ENCODE measurements at places on chromosomes 13 and 19.

GRCh38 chr13:106117035-106117434 is 418.4 kb downstream of the EFNB2 start:
- no peak for DNase-seq

DNA sequence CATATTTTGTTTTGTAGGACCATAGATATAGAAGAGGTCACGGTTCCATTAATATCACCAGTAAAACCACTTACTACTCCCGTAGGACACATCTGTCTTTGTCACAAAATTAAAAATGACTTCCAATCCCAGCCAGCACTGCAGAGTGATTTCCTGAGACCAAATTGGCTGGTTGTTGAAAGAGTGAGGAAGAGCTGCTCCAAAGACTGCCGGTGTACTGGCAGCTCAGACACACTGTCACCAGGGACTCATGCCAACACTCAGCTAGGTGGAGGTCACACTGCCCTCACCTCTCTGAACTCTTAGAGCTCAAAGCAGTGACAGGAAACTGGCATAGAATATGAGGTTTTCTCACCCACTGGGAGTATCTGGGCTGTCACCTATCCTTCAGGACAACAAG is 52.1 kb downstream of the FLT1 start:
- no peak for DNase-seq

DNA sequence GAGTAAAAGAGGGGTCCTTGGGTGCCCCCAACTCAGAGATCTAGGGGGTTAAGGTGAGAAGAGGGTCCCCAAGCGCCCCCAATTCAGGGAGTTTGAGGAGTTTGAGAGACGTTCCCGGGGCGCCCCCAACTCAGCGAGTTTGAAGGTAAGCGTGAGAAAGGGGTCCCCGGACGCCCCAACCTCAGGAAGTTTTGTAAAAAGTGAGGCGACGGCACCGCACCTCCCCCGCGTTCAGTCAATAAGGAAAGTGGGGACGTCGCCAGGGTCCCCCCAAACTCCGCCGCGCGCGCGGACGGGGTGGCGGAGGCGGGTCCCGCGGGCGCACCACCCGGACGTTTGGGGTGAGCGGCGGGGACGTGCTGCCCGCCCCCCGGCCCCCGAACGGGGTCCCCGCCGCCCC is 353 bp downstream of the RFX2 start:
- no peak for DNase-seq

DNA sequence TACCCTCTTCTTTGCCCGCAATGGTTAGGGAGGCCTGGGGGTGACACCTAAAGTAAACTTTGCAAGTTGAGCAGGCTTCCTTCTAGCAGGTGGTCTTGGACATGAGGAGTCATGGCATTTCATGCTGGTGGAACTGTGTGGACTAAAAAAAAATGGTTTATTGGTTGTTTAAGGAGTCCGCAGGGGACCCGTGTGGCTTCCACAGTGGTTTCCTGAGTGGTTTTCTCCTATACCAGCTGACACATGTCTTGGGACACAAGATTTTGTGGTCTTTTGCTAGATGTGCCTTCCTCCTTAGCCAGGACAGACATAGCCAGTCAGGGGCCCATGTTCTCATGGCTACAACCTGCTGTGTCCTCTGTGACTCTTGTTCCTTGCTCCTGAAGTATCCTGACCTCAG is 1.5 kb downstream of the ZNF543 start:
- DNase-seq, result no peak

DNA sequence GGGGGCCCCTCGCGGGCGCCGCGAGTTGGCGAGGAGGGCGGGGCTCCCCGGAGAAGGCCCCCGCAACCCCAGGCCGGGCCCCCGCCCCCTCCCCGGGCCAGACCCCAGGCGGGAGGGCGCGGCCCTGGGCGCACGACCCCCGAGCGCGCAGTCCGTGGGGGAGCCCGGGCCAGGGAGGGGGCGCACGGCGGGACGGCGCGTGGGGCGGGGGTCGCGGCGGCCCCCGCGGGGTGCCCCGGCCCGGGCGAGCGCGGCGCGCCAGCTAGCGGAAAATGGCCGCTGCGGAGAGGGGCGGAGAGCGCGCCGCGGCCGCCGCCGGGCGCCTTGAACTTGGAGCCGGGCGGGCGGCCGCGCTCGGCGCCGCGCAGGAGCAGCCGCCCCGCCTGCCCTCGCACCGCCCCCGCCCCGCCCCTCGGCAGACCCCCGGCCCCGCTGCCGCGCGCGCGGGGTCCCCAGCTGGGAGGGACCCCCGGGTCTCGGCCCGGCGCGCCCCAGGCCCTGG is 6.4 kb upstream of the NFIC start:
- DNase-seq, result peak; percentile 32

DNA sequence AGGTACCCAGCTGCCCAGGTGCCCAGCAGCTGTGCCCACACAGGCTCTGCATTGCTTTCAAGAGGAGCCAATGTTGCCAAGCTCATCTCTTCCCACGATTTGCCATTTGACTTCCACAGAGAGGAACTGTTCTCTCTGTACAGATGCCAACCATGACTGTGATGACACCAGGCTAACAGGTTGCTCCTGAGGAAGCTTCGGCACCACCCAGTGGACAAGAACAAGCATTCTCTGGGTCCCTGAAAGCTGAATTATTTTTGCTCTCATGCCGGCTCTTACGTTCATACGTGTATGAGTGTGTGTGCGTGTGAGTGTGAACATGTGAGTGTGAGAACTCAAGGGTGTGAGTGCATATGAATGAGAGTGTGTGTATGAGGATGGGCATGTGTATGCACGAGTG is 535.2 kb downstream of the LIG4 start:
- no peak for DNase-seq

DNA sequence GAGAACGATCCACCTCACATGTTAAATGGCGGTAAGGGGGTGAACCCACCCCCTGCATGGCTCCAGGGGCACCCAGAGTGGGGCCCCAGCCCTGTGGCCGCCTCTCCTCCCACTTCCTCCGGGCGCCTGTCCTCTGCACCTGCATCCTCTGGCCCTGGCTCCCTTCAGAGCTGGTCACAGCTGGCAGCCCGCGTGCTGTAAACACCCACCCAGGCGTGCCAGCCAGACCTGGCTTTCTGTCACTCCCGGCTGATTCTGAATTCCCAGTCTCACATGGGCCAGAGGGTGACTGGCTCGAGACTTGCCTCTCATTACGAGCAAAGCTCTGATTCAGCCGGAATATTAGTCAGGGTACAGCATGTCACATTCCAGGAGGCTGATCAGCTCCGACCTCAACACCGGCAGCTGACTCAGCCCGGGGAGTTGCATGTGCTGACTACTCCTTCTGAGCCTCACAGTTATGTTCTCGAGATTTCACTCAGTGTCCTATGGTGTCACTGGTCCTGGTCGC is 75.1 kb downstream of the GNG7 start:
- no peak for DNase-seq

- no peak for DNase-seq
Measured at GRCh38 chr13:59447846-59448620, 715.7 kb downstream of the DIAPH3 start.

GRCh38 chr19:47512183-47512947 is 2.5 kb downstream of the NAPA start:
- no peak for DNase-seq

GRCh38 chr19:19866611-19867248 is 1.0 kb downstream of the ZNF253 start:
- DNase-seq, result peak; percentile 64

DNA sequence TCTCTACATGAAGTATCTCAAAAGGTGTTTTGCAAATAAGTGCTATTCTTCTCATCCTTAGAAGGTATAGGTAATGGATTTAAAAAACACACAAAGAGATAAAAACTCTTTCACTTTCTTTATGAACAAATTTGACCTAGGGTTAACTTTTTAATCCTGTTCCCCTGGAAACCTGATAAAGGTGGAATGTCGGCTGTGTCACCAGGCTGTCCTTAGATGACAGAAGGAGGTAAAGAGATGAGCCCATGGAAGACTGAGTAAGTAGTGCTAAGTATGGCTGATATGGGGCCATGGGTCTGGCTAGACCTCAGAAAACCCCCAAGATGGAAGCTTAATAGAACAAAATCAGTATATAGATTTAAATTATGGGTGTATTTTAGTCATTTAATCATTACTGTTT is 153.8 kb upstream of the LSM14A start:
- DNase-seq, result no peak

GRCh38 chr19:5144545-5145179 is 175.7 kb downstream of the KDM4B start:
- no peak for DNase-seq

- DNase-seq, result no peak
Measured at GRCh38 chr13:75153386-75153785, 328.6 kb downstream of the TBC1D4 start.

- DNase-seq, result peak; percentile 67
Measured at GRCh38 chr19:39031368-39032062, 834 bp downstream of the FBXO27 start.

DNA sequence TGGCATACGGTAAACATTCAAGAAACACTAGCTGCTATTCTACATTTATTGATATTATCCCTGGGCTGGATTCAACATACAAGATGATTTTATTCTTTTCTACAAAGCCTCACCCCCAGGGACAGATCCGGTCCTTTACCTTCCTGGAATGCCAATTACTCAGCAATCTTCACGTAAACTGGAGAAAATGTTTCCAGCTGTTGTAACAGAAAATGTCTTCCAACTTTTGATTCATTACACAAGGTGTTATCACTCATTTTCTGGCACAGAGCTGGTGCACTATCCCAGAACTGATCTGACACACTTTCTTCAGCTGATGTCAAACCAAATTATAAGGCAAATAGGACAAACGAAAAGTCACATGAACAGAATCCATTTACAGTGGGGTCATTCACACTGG is 33.1 kb downstream of the DCLK1 start:
- DNase-seq, result no peak

DNA sequence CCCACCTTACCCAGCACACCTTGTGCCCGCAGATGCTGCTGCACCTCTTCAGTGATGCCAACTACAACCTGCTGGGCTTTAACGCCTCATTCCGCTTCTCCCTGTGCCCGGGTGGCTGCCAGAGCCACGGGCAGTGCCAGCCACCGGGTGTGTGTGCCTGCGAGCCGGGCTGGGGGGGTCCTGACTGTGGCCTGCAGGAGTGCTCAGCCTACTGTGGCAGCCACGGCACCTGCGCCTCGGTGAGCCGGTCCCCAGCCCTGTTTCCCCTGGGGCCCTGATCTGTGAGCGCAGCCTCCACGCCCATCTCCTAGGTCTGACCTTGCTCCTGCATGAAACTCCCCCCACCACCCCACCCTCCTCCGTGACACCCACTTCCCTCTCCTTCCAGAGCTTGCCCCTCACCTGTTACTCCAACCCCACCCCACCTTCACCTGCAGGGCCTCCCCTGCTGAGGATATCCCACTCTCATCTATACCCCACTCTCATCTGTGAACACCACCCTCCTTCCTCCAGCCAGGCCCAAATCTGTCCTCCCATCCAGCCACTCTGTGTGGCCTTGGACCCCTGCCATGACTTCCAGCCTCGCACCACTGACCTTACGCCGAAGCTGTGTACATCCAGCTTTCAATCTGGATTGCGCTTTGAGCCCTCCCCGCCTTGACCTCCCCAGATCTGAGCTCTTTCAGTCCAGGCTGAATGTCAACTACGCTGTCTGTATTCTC is 8.7 kb downstream of the MEGF8 start:
- no peak for DNase-seq

DNA sequence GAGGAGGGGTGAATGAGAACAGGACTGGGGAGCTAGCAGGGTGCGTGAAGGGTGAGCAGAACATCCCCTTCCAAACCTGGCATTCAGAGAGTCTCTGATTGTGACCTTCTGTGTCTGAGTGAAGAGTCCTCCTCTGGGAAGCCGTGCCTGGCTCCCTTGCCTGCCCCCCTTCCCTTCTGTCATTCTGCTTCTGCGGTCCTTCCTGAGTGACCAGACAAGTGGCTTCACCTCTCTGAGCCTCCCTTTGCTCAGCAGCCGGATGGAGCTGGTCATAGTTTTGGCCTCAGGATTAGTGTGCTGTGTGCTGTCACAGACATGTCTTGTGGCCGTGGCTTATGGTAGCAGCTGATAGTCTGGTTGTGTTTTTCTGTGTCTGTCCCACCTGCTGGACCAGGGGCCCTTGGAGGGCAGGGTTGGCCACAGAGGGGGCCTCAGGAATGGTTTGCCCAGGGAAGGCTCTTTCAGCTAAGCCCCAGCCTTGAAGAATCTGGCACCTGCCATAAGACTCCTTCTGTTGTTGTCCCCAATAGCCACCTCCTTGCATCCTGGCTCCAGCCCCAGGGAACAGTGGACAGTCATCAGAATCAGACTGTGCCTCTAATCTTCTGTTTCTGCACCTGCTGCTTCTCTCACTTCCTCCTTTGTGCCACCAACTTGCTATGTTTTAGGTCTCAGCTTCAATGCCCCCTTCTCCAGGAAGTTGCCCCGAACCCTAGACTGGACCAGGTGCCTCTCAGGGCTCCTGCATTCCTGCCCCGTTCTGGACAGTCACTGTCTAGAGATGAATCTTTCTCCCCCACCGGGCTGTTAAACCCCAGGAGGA is 5.9 kb downstream of the CLPTM1 start:
- no peak for DNase-seq

GRCh38 chr13:20526664-20527063 is 1.0 kb upstream of the CRYL1 start:
- no peak for DNase-seq

DNA sequence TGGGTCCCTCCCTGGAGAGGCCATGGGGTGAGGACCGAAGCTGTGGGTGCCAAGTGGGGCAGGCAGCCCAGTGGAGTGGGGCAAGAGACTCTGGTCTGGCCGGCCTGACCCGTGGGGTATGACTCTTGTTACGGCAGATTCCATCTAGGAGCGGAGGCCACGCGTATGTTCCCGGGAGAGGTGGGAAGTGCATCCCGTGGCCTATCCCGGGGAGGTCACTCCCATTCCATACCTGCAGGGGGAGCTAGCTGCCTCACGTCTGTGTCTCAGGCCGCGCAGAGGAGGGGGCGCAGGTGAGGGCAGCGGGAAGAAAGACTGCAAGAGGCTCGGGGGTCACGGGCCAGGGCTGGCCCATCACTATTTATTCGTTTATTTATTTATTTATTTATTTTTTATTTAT is 4.9 kb downstream of the CSNK1G2 start:
- DNase-seq, result no peak

GRCh38 chr13:39433651-39434050 is 169.3 kb downstream of the LHFPL6 start:
- no peak for DNase-seq

All from immature natural killer cell (primary cell).